ENCODE measurements at places on chromosomes 6 and 20.

- DNase-seq, result no peak
Observed at GRCh38 chr20:3993109-3993508, 22.2 kb downstream of the RNF24 start.

GRCh38 chr20:53839423-53840176 is 230.8 kb downstream of the BCAS1 start:
- DNase-seq, result peak; percentile 21

DNA sequence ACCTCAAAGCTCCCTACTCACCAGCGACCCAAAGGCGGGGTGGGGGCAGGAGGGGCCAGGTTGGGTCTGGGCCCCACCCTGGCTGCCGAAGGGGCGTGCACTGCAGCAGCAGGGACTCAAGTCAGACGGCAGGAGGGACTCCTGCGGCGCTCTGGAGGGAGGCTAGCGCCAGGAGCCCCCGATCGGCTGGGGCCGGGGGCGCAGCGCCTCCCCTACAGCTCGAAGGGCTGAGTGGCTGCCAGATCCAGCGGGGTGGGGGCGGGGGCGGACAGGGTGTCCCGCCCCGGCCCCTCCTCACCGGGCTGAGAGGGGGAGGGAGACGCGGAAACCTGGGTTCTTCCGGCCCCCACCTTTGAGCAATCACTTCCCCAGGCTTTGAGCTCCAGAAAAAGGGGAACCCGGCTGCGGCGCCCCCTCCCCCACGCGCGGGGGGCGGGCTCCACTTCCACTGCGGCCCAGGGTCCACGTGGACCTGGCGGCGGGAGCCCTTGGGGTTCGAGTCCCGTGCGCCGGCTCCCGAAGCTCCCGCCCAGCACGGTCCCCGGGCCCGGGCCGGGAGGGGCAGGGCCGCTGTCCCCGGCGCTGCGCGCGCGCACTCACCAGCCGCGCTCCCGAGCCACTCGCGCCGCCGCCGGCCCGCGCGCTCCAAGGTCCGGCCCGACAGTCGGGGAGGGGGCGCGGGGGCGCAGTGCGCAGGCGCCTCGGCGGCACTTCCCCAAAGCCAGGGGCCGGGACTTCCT is at the start of gene RGS19:
Gene RGS19, minus strand, starts transcription at position 246 of the 740 bp plus-strand sequence. CDS start 2,632 bp downstream, outside the sequence.
- DNase-seq, result peak; percentile 86

DNA sequence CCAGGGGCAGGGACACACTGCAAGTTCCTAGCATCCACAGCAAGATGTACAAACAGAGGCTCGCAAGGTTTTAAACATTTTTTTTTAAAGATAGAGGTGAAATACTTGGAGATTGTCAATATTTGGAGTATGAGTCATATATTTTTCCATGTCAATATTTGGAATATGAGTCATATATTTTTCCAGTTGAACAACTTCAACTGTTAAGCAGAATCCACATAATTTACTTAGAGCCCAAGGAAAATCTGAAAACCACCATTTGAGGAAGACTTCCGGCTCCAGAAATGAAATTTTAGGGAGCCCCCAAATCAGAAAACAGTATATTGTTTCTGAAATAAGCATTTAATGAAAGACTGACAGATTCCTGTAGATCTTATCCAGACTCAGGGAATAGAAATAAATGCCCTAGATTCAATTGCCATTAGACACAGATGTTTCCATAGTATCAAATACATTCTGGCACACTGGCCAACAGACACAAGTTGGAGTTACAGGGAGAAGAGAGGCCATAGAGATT is 51.6 kb upstream of the FAM184A start:
- no peak for DNase-seq

DNA sequence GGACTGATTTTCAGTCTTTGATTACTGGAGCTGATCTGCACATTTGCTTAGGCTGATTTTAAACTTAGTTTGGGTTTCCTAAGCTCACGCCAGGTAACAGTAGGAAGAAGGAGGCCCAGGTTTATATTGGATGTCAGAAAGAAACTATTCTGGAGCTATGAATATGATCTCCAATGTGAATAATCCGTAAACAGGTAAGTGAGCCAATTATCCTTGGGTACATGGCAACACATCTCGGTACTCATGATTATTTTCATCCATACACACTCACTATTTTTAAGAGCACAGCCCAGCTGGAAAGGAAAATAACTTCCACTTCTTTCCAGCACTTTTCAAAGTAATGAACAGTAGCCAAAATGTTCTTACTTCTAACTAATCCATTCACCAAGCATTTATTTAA is 7.0 kb downstream of the ATXN1 start:
- no peak for DNase-seq

DNA sequence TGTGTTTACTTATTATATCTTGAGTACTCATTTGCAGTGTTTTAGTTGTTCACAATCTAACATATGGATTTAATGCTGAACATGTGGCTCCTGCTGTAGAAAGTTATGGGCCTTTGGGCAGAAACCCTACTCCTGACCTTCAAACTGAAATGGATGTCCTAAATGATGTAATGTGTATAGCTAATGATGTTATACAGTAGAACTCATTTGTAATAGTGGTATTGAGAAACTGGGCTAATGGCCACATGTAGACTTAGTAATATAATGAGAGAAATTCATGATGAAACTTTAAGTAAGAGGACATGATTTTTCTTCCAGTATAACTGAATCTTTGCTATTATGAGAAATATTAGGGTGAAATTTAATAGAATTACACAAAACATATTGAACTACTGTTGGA is 121.3 kb upstream of the PTPRK start:
- no peak for DNase-seq

GRCh38 chr6:158667360-158667981 is 17.6 kb downstream of the SYTL3 start:
- DNase-seq, result no peak
